Natural killer cell treated with Interleukin-12 subunit alpha and Interleukin-12 subunit beta and Interleukin-15 and Interleukin-18, amount 100 ng/mL, for 72 hours (primary cell): ENCODE measurements at places on chromosomes 16 and 17. TPM values are rescaled to one million over a fixed set of nuclear protein-coding genes. Genes with fewer than 3 reads are reported as not detected.

The ZG16B gene
- 3.8 TPM for total RNA-seq

The SMIM36 gene
- not detected for total RNA-seq

The SIAH1 gene
- 25.7 TPM for total RNA-seq

The PRSS33 gene
- not detected for total RNA-seq

The ZSCAN10 gene
- total RNA-seq, result 0.22 TPM

The CCT6B gene
- 1.9 TPM for total RNA-seq

The RGS9 gene
- 16.2 TPM for total RNA-seq

The DOK4 gene
- 4.2 TPM for total RNA-seq

The ADAD2 gene
- not detected for total RNA-seq

The NKD1 gene
- 0.29 TPM for total RNA-seq

The GPATCH8 gene
- 61.1 TPM for total RNA-seq
